ENCODE measurements at places on chromosomes 3 and 15. TPM values are rescaled to one million over a fixed set of nuclear protein-coding genes. Genes with fewer than 3 reads are reported as not detected.

The TM4SF18 gene
- total RNA-seq = 7.4 TPM

GRCh38 chr15:88956906-88957305, 43.7 kb upstream of the MFGE8 start:
- no peaks in the 10 kb centered on the region for H3K27me3 ChIP-seq
- H3K36me3 ChIP-seq = no peaks in the 10 kb centered on the region
- no peak for DNase-seq
- no peak overlapping the region for H3K4me3 ChIP-seq

The IL5RA gene
- total RNA-seq = not detected

DNA sequence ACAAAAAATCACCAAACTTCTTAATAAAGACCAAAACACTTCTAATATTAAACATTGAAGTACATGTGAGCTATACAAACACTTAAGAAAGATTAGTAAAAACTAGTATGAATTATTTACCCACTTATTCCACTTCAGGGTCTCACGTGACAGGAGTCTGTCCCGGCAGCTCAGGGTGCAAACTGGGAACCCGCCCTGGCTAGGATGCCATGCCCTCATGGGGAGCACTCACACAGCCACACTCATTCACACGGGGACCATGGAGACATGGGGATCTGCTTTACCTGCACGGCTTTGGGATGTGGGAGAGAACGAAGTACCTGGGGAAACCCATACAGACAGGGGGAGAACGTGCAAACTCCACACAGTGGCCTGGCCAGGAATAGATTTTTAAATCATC, 179.3 kb upstream of the UBE3A start:
- H3K4me3 ChIP-seq = no peak overlapping the region
- no peak overlapping the region for H3K27ac ChIP-seq
- H3K27me3 ChIP-seq = no peaks in the 10 kb centered on the region
- DNase-seq = no peak

The ASB14 gene
- total RNA-seq = 3.4 TPM

The BOC gene
- total RNA-seq = 4.0 TPM

GRCh38 chr3:57434041-57434440, 110.1 kb downstream of the DNAH12 start:
- H3K27me3 ChIP-seq = no peaks in the 10 kb centered on the region
- no peak overlapping the region for H3K4me3 ChIP-seq
- H3K4me1 ChIP-seq = no peaks in the 10 kb centered on the region
- no peak overlapping the region for H3K27ac ChIP-seq
- DNase-seq = no peak

The CNTN6 gene
- total RNA-seq = not detected

The SPINK8 gene
- total RNA-seq = not detected

The CORO2B gene
- total RNA-seq = 2.2 TPM

The RBP2 gene
- total RNA-seq = not detected

GRCh38 chr3:71134521-71134920, 449.0 kb downstream of the FOXP1 start:
- DNase-seq = no peak
- no peaks in the 10 kb centered on the region for H3K27me3 ChIP-seq
- no peak overlapping the region for H3K4me3 ChIP-seq
- H3K36me3 ChIP-seq = no peaks in the 10 kb centered on the region

GRCh38 chr3:195774917-195775316, 36.8 kb downstream of the MUC4 start:
- H3K4me3 ChIP-seq = no peak overlapping the region
- no peak for DNase-seq
- no peaks in the 10 kb centered on the region for H3K4me1 ChIP-seq
- peaks cover 6% of the 10 kb centered on the region for H3K27me3 ChIP-seq
- no peak overlapping the region for H3K27ac ChIP-seq
- H3K36me3 ChIP-seq = no peaks in the 10 kb centered on the region
